ENCODE measurements at places on chromosomes 12 and 14.

DNA sequence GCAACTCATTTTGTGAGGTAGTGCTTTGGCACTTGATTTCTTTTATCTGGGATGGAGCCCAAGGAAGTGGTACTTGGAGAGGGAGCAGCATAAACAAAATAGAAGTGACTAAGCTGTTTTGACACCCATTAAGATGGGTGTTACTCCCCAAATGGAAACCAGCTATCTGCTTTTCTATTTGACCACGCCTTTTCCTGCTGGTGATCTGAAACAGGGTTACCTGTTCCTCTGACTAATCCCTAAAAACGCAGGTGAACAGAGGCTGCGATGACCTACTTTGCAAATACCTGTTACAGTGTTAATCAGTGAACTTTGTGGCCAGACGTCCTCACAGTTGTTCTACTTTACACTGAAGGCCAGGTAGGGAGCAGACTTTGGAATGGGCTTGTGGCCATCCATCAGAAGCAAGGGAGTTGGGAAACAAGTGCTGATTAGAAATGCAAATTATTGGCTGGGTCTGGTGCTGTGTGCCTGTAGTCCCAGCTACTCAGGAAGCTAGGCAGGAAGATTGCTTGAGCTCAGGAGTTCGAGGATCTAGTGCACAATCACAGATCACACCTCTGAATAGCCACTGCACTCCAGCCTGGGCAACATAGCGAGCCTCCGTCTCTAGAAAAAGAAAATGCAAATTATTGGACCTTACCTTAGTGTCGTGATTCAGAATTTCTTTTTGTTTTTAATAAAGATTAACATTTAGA is 58.3 kb upstream of the HECTD1 start:
- no peak for DNase-seq

- no peak for DNase-seq
These were observed 7.4 kb downstream of the PKP2 start for GRCh38 chr12:32889011-32889760.

- DNase-seq, result no peak
These were observed 100.2 kb downstream of the EPS8 start for GRCh38 chr12:15688838-15689625.

DNA sequence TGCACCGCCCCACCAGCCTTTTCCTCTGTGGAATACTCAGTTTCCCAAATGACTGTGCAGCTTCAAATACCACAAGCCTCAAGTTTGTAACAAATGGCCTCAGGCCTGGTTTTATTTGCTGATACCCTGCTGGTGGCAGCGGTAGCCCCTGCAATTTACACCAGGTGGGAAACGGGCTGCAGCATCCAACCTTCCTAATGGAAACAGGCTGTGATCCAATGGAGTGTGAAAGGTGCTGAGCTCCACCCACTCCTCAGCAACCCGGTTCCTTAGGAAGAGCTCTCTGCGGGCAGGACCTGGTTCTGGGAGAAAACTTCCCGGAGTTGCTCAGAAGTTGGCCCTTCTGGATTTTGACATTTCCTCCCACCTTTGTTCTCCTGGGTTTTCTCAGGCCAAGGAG is 41.7 kb upstream of the LTA4H start:
- no peak for DNase-seq

DNA sequence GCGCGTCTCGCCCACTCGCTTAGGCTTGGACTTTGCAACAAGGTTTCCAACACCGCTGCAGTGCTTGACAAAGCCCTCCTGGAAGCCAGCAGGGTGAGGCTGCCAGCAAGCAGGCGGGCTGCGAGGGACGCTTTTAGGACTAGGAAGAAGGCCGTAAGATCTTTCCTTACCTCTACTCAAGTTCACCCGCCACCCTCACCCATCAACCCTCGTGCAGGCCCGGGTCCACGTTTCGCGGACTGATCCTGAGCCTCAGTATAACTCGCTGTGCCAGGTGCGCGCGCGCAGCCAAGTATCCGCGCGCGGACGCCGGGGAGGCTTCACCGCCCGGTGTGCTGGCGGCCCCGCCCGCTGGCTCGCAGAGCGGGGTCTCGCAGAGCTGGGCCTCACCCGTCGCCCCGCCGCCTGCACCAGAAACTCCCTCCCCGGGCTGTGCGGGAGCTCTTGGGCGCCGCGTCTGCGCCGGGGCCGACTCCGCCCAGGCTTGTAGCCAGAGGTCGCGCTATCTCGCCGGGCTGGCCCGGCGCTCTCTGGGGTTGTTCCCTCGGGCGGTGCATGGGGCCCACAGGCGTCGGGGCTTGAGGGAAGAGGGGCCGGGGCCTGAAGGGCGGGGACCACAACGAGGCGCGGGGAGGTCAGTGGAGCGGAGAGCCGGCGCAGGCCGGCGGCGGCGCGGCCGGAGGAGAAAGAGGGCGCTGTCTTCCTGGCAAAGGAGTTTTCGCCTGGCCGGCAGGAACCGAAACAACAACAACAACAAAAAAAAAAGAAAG is 7.6 kb upstream of the SIX1 start:
- DNase-seq, result no peak

DNA sequence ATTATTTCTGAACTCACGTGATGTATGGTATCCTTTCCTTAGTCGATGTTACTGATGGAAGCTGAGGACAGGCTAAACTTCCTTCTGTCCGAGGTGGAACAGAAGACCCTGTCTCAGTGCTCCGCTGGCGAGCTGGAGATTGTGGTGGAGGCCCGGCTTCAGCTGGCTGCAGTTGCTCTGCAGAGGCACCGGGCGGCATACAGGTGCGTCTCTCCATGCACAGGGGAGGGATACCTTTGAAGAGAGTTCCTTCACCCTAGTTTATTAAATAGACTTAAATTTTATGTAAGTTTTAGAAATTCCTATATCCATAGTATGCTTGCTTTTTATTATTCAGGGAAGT is 186.7 kb upstream of the NEDD1 start:
- peak; percentile 21 for DNase-seq

- no peak for DNase-seq
These were observed 8.2 kb upstream of the PPP1CC start for GRCh38 chr12:110750784-110751461.

DNA sequence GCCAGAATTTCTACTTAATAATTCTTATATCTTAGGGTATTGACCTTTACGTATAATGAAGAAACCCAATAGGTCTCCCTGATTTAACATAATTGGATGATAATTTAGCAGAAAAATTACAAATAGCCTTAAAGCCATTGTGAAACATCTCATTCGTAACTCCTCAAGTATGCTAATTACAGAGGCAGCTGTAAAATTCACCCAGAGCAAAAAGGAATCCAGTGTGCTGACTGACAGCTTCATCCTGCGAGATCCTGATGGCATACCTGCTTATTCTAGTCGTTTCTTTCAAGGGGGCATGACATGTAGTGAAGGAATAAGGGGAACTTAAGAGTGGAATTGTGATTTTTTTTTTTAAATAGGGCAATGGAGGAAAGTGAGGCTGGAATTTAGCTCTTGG is 291.5 kb downstream of the FUT8 start:
- DNase-seq, result no peak

GRCh38 chr12:112182499-112182898 is 57.1 kb downstream of the TRAFD1 start:
- no peak for DNase-seq

GRCh38 chr12:103519632-103520031 is 23.9 kb upstream of the C12orf42 start:
- DNase-seq, result no peak

GRCh38 chr14:59377491-59377890 is 87.7 kb downstream of the GPR135 start:
- no peak for DNase-seq

DNA sequence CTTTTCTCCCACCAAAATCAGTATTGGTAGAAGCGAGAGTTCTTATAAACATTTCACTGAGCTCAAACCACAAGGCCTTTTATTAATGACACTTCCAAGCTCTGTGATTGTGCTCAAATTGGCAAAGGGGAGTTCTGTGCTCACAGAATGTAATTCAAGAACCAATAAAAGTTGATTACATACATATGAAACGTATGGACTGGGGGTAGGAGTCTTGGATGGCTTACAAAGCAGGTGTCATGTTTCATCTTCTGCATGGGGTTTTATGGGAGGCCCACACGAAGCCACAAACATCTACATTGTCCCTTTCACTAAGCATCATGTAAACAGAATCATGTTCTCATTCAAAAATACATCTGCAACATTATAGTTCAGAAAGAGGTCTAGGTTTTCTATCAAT is 828.3 kb downstream of the VRK1 start:
- DNase-seq, result no peak

All from CD4-positive, alpha-beta T cell treated with Interleukin-10 for 1 hour (primary cell).